ENCODE measurements at places on chromosomes 13 and 19.
A peak's percentile ranks its signal among the peaks of the same experiment; 100 is the strongest.

DNA sequence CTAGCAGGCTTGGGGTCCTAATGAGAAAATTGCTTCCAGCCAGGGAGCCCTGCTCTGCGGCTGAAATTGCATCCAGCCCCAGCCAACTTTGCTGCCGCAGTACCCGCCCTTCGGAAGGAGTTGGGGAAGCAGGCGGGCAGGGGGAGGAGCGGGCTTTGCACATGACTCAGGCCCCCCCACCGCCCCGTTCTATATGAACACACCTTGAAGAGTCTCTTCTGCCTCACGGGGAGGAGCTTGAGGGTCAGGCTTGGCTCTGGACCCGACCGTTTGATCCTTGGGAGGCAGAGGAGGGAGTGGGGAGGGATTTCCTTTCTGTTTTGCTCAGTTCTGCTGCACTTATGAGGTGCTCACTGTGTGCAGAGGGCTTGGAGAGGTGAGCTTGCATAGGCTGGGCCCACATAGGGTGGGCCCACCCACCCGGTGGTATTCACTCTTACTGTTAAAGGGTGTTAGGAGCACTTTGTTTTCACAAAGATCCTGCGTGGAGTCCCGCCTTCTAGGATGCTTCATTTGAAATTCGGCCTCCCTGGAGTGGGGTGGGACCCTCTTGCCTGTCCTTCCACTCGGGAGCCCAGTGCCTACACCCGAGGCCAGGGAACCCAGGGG, 46.5 kb downstream of the LYL1 start:
- DNase-seq = peak; percentile 87

- no peak for DNase-seq
These were observed 2662.9 kb upstream of the PCDH20 start for GRCh38 chr13:64078480-64078936.

DNA sequence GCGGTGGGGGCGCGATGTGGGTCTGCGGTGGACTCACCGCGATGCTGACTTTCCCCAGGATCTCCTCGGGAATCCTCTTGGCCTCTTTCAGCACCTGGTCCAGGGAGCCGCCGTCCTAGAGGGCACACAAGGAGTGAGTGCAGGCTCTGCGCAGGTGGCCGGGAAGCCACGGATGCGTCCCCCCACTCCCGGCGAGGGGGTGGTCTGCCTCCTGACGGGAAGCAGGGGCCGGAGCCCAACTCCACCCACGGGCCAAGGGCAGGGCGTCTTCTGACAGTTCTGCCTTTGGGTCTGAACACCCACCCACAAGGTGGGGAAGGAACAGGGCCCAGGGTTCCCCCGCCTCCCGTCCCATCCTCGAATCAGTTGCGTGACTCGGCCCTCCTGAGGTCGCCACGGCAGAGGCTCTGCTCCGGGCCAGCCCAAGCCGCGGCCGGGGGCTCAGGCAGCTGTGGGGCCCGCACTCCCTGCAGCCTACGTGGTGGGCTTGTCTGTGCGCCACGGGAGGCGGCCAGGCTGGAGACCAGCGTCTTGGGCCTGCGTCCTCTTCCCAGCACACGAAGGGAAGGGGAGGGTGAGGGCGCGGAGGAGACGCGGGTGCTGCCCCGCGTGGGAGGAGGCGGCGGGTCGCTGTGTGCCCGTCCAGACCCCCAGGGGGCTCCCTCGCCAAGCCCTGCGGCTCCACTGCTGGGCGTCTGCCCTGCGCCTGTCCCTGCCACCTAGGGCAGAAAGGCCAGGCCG, 21.4 kb downstream of the MAP2K2 start:
- no peak for DNase-seq

- peak; percentile 18 for DNase-seq
These were observed 10.6 kb downstream of the REXO1 start for GRCh38 chr19:1837625-1838105.

GRCh38 chr19:45444318-45445041, 20.8 kb upstream of the ERCC1 start:
- peak; percentile 69 for DNase-seq

DNA sequence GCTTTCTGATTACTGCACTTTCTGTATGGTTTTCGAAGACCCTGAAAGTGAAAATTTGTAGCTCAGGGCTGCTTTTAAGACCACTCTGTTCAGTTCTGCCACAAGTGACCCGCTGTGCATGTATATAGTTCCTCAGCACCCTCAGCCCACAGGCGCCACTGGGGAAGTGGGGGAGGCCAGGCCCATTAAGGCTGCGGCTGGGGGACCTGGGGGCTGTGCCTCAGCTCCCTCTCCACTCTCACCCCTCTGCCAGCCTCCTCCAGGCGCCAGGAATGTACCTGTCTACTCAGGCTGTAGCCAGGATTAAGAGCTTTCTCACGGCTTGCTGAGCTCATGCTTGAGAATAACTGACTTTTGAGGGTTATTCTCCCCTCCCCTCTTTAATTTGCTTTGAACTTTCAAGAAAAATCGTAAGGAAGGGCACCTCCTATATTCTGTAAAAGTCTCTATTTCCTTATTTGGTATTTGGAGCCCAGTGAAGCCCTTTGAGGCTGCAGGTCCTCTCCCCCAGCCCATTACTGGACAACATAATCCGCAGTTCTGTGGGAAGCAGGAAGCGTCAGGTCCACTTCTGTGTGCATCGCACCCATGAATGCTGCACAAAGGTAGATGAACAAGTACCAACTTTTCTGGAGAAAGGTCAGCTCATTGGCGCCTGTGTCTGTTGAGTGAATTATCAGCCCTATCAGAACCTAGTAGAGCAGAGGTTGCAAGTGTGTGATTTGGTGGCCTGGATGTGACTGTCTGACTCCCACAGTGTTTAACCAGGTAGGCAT, 29.6 kb downstream of the GJA3 start:
- no peak for DNase-seq

- no peak for DNase-seq
These were observed 21.5 kb downstream of the CRTC1 start for GRCh38 chr19:18704971-18705370.

DNA sequence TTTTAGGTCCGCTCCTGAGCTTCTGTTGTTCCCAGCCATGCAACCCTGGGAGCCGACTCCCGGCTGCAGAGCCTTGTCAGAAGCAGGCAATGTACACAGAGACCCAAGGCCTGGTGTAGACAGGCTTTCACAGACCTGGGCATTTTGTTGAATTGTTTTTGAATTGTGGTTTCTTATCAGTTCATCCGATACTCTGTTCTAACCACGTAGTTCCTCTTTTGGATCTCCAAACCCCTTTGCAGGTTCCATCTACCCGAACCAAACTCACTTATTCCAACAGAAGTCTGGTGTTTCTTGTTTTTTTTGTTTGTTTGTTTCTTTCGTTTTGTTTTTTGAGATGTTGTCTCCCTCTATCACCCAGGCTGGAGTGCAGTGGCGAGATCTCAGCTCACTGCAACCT, 6.3 kb upstream of the NLRP2 start:
- DNase-seq = no peak

DNA sequence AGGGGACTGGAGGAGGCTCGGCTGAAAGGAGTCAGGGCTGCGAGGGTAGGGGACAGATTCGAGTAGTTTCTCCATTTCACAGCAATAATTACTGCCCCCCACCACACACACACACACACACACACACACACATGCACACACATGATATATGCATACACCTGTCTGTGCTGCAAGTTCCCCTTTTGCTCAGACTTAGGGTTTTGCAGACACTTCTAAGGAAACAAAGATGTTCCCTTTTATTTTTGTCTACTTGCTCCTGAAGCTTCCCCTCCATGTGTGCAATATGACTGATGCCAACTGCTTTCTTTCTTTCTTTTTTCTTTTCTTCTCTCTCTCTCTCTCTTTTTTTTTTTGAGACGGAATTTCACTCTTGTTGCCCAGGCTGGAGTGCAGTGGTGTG, 13.4 kb downstream of the MBD3L2B start:
- no peak for DNase-seq

- no peak for DNase-seq
These were observed 377.3 kb upstream of the KLF12 start for GRCh38 chr13:74511523-74511922.

DNA sequence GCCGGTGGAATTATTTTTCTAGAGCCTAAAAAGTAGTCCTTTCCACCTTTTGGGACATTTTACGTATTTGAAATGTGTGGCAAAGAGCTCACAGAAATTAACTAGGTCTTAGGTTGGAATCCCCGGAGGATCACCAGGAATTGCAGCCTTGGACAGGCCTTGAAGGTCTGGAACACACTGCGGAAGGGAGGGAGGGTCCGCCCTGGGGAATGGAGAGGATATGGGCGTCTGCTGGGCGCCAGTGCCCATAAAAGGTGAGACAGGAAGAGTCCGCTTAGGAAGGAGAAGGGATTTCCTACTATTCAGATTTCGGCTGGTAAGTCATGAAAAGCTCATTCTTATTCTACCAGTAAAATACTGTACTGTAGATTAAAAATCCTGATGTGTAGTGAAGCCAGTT, 111.9 kb downstream of the COL4A2 start:
- DNase-seq = no peak

- DNase-seq = no peak
These were observed 37.5 kb upstream of the PNMA8B start for GRCh38 chr19:46533078-46533620.
